Naive thymus-derived CD4-positive, alpha-beta T cell (primary cell): ENCODE measurements at places on chromosomes 1 and 21. TPM values are rescaled to one million over a fixed set of nuclear protein-coding genes. Genes with fewer than 3 reads are reported as not detected.
A peak's percentile ranks its signal among the peaks of the same experiment; 100 is the strongest.

DNA sequence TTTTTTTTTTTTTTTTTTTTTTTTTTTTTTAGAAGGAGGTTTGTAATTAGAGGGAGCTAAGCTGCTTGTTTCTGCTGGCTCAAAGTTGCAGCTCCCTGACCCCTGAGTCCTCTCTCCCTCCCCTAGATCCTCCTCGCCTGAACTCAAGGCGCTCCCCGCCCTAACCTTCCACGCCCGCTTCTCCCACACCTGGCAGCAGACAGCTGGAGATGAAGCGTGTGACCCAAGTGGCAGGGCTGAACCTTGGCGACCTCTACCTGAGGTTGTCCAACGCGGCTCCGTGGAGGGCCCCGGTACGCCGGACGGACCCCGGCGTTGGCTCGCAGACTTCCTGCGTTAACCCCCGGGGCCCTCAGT lies 795 bp downstream of the NGF start:
- H3K27ac ChIP-seq = no peak overlapping the region
- H3K36me3 ChIP-seq = no peaks in the 10 kb centered on the region
- H3K4me1 ChIP-seq = no peaks in the 10 kb centered on the region

- peaks cover 14% of the 10 kb centered on the region for H3K4me1 ChIP-seq
- no peaks in the 10 kb centered on the region for H3K27me3 ChIP-seq
- no peak for DNase-seq
- H3K4me3 ChIP-seq = no peak overlapping the region
- no peaks in the 10 kb centered on the region for H3K36me3 ChIP-seq
Observed at GRCh38 chr1:117577191-117577885, 28.5 kb upstream of the TENT5C start.

DNA sequence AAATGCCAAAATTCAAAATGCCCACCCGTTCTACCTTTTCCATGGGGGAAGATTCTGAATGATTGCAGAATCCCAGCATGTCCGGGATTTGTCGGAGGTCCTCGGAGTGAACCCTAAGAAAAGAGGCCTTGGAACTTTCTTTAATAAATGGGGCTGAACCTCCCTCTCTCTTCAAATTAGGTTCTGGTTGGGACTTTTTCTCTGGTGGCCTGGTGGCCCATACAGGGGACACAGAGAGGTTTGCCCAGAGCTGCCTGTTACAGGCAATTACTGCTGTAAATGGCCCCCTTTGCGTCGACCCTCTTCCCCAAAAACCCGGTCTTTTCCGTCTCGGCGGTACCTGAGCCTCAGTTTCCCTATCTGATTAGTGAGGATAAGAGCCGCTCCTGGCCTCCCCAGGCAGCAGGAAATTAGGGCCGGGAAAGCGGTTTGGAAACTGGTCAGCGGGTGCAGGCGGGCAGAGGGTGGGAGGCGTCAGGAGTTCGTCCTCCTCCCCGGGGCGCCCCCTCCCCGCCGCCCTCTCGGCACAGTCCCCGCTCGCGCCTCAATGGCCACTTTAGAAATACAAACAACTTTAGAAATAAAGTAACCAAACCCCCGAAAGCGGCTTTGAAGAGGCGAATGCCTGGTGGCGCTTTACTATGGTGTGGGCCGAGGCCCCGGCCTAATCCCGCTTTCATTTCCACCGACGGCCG lies 15.6 kb downstream of the PAX7 start:
- no peak overlapping the region for H3K4me3 ChIP-seq
- H3K27me3 ChIP-seq = peaks cover 2% of the 10 kb centered on the region
- H3K36me3 ChIP-seq = no peaks in the 10 kb centered on the region

DNA sequence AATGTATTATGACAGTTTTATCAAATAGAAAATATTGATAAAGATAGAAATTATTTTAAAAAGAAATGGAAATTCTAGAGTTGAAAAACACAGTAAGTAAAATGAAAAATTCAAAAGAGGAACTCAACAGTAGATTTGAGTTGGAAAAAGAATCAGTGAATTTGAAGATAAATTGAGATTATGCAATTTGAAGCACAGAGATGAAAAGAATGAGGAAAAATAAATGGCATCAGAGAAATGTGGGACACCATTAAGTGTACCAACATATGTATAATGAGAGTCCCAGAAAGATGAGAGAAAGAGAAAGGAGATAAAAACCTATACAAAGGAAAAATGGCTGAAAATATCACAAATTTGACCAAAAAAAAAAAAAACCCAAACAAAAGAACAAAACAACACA lies 25.0 kb downstream of the C4BPA start:
- no peak for DNase-seq
- no peak overlapping the region for H3K27ac ChIP-seq
- no peak overlapping the region for H3K4me3 ChIP-seq
- H3K36me3 ChIP-seq = no peaks in the 10 kb centered on the region

DNA sequence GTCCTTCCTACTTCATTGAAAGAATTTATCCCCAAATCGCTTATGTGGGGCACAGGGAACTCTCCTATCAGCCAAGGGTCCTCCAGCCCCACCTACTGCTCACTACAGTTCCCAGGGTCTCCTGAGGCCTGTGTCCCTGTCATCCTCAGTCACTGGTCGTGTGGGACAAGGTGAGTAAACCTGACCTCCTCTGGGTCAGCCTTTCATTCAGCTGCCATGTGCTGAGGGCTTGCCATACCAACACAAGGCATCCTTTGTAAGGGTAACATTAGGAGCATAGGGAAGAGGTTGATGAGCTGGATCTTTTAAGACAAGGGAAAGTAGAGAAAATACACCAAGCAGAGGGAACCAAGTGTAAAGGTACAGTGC lies 11.2 kb upstream of the SNAPIN start:
- peaks cover 7% of the 10 kb centered on the region for H3K4me1 ChIP-seq
- no peak for DNase-seq
- no peaks in the 10 kb centered on the region for H3K27me3 ChIP-seq
- H3K27ac ChIP-seq = no peak overlapping the region

DNA sequence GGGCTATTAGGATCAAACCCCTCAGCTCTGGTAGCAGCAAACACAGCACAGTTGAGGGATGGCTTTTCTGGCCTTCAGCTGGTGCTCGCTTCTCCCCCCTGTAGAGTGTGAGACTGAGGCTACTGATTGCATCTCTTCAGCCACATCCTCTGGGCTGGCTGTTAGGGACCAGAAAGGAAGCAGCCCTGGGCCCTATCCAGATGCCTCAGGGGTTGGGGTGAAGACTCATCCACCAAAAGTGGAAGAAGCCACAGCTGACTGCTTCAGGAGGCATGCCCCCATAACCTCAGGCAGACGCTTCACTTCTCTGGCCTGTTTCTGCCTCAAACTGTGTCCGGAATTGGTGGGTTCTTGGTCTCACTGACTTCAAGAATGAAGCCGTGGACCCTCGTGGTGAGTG lies 6.2 kb upstream of the TMEM200B start:
- no peak overlapping the region for H3K27ac ChIP-seq
- no peak for DNase-seq
- no peaks in the 10 kb centered on the region for H3K27me3 ChIP-seq

DNA sequence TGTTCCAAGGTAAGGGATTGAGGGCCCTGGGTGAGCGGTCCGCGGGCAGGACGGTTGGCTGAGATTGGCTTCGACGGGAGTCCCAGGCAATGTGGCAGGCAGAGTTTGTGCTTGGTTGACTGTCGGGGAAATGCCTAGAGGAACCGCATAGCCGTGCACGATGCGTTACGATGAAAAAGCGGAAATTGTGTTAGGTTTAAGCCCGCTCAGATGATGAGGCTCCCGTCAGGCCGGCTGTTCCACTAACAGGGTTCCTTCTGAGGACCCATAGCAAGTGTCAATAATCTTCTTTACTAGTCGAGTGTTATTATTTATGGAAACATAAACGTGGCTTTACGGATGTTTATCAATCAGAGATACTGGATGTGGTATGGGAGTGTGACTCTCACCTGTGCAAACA lies 117.8 kb upstream of the COL6A1 start:
- H3K27ac ChIP-seq = no peak overlapping the region
- no peak overlapping the region for H3K4me3 ChIP-seq
- no peaks in the 10 kb centered on the region for H3K4me1 ChIP-seq

DNA sequence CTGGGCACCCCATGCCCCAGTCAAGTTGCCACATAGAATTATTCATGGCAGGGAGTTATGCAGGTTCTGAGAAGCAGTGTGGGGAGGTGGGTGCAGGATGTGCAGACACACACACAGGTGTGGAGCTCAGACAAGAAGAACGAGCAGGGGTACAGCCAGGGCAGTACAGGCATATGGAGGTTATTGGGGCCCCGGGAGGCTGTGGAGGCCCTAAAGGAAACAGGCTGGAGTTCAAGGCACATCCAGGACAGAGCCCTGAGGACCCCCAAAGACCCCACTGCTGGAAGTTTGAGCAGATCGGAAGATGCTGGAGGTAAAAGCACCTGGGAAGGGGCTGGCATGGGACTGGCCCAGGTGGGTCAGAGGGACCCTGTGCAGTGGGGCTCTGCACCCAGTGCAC lies 171.3 kb downstream of the PSMG1 start:
- no peak for DNase-seq
- H3K27me3 ChIP-seq = no peaks in the 10 kb centered on the region
- H3K4me1 ChIP-seq = no peaks in the 10 kb centered on the region
- H3K27ac ChIP-seq = no peak overlapping the region
- H3K36me3 ChIP-seq = no peaks in the 10 kb centered on the region

DNA sequence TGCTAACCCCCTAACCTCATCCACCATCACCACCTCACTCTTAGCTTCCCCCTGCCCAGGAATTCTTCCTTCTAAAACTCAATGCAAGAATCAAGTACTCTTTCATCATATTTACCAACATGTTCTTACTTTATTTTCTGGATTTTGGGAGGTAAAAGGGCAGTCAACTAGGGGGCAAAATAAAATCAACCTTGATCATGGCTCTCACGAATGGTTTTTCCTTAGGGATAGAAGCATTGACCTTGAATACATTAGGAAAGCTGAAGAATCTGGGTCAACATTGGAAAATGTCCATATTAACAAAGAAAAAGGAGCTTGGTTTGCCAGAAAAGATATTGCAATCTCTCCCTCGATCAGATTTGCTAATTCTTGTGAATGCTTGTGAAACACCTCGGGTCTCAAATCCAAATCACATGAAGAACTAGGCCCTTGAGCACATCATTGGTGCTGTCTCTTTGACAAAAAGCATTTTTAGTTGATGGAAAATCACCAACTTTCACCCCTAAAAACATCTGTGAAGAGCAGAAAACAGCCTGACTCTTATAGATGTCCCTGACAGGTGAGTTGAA lies 58.9 kb downstream of the ZC3H11B start:
- H3K4me3 ChIP-seq = no peak overlapping the region
- no peaks in the 10 kb centered on the region for H3K27me3 ChIP-seq
- no peaks in the 10 kb centered on the region for H3K36me3 ChIP-seq
- DNase-seq = no peak

DNA sequence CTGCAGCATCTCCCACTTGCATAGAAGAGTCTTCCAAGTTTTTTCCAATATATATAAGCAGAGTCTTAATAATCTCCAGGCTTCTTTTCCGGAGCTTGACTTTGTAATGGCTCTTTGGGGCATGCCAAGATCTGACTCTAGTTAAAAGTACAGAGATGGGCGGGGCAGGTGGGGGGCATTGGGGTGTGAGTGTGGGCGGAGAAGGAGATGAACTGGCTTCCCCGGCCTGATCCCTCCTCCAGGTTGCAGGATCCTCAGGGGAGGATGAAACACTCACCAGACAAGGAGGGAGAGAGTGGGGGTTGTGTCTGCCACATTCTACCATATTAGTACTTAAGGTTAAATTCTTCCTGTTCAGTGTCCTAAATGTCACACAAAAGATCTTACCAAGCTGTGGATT lies 23.0 kb downstream of the S100A10 start:
- DNase-seq = no peak
- H3K27me3 ChIP-seq = no peaks in the 10 kb centered on the region
- H3K36me3 ChIP-seq = no peaks in the 10 kb centered on the region
- H3K4me3 ChIP-seq = no peak overlapping the region
- peaks cover 4% of the 10 kb centered on the region for H3K4me1 ChIP-seq
- H3K27ac ChIP-seq = no peak overlapping the region

GRCh38 chr1:225468270-225469020 lies 40.6 kb upstream of the LBR start:
- H3K4me1 ChIP-seq = peaks cover 37% of the 10 kb centered on the region
- H3K4me3 ChIP-seq = peak overlapping the region; percentile 94
- peak overlapping the region; percentile 85 for H3K27ac ChIP-seq
- H3K27me3 ChIP-seq = no peaks in the 10 kb centered on the region
- no peak for DNase-seq

Gene DIPK1A
- polyA plus RNA-seq = 17.3 TPM

Gene SAMD13
- polyA plus RNA-seq = 0.41 TPM

Gene SPATA21
- not detected for polyA plus RNA-seq

Gene HRNR
- not detected for polyA plus RNA-seq

Gene DISC1
- polyA plus RNA-seq = 9.0 TPM
